ENCODE measurements at places on chromosomes 6 and 20.

DNA sequence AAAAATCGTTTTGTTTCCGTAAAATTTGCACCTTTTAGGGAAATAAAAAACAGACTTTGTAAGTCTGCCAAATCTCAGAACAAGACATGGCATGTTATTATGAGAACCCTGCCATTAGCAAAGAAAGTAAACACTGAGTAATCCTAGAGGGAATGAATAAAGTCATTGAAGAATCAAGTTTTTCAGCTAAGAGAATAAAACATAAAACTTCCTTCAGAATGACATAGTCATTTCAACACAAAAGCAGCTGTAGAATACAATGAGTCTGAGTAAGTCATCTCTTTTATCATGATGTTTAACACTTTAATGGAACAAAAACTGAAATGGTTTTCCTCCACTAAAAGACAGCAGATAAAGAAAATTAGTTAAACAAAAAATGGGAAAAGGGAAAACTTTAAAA is 10.3 kb upstream of the DST start:
- DNase-seq, result peak; percentile 37

DNA sequence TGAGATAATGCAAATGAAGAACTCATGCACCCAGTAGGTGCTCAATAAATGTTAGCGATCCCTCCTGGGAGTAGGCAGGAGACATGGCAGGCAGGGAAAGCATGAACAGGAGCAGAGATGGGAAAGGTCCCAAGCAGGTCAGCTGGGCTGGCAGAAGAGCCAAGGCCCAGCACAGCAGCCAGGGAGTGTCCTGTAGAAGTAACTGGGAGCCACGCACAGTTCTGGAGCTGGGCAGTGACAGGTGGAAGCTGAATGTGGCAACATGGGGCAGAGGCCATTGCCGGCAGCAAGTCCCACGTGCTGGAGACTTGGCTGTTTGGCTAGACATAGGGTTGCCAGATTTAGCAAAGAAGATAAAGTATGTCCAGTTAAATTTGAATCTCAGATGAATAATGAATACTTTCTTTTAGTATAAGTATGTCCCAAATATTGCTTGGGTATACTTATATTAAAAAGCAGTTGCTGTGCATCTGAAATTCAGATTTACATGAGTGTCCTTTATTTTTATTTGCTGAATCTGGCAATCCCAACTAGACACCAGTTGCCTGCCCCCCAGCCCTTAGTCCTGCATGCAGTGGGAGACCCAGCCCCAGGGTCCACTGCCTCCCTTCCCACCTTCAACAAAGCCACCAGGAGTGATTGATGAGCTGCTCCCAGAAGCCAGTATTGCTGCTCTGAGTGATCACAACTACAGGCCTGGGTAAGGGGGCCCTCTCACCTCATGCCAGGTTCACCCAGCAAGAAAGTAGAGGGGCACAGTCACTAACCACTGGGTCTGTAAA is 3.7 kb upstream of the LPIN3 start:
- DNase-seq, result no peak

GRCh38 chr20:5041433-5041832 is 40.1 kb upstream of the SLC23A2 start:
- DNase-seq, result peak; percentile 64

DNA sequence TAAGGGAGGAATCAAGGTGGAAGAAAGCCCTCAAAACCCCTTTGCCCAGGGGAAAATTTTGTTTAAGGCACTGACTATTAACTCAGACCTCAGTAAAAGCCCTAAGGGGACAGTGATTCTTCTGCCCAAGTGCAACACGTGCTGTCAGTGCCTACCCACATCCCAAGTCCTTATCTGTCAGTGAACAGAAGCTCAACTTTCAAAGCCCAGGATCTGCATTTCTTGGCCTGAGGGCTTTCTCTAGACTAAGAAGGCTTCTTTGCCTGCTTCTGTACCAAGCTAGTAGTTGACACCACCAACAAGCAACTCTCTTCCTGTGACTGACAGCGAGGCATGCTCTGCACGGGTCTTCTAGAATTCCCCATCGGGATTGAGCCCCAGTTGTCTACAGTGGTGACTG is 416.0 kb upstream of the SPTLC3 start:
- DNase-seq, result no peak

All from fibroblast of skin of left quadriceps (primary cell).